ENCODE measurements at places on chromosomes 11 and 22.

DNA sequence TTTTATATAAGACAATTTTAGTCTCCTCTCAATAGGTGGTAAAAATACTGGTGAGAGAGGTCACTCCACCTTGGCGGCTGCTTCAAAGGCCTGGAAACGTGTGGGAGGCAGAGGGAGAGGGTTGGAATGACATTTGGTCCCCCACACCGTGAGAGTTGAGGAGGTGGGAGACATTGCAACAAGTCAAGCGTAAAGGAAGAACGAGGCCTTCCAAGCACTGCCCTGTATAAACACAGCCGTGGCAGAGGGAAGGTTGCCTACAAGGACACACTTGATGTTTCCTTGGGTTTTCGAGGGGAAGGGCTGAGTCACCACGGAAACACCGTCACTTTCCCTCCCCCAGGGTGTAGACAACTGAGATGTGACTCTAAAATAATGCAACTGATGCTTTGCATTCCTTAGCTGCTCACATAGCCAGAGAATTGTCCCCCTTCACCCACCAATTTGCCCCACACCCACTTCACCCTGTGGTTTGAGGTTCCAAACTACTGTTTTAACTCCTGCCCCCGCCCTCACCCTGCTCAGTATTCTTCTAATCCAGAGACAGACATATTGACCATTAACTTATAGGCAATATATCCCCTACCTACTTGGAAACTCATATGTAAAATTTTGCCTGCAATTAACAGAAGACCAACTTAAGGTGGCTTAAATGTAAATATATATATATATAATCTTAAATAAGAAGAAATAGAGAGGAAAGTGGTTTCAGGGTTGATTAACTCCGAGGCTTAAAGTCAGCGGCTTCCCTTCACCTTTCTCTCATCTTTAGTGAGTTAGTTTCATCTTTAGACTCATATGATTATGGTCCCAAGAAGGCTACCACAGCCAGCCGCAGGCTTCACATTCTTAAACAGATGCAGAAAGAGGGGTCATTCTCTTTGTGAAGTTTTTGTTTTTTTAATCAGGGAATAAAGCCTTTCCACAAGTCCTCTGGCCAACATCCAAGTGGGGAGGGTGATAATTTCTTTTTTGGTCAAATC is 54.1 kb upstream of the BDNF start:
- DNase-seq, result no peak

DNA sequence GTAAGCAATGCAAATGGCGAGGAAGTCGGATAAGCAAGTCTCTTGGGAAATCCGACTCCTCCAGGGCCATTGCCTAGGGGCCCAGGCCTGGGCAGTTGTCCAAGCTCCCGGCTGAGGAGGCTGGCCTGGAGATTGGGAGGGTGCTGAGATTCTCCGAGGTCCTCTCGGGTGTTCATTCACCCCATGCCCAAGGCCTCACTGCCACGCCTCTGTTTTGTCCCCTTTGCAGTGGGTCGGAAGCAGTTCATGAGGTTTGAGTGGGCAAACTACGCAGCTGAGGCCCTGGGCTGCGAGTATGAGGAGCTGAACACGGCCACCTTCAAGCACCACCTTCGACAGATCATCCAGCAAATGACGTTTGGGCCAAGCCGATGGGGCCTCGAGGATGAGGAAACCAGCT is 81.3 kb downstream of the MYO18B start:
- no peak for DNase-seq

DNA sequence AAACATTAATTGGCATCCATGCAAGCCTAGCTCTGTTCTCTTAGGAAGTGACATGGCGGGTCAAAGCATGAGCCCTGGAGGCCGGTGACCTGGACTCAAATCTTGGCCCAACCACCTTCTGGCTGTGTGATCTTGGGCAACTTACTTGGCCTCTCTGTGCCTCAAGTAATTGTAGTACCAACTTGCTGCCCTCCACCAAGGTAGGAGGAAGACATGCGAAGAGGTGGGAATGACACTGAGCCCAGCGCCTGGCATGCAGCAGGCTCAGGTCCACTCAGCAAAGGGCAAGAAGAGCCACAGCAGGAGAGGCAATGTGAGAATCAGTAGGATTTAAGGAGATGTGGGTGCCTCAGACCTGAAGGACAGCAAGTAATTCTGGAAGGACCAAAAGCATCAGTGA is 59.6 kb upstream of the SLC22A12 start:
- no peak for DNase-seq

- no peak for DNase-seq
These were observed 115.9 kb downstream of the FBXO7 start for GRCh38 chr22:32590556-32590955.

DNA sequence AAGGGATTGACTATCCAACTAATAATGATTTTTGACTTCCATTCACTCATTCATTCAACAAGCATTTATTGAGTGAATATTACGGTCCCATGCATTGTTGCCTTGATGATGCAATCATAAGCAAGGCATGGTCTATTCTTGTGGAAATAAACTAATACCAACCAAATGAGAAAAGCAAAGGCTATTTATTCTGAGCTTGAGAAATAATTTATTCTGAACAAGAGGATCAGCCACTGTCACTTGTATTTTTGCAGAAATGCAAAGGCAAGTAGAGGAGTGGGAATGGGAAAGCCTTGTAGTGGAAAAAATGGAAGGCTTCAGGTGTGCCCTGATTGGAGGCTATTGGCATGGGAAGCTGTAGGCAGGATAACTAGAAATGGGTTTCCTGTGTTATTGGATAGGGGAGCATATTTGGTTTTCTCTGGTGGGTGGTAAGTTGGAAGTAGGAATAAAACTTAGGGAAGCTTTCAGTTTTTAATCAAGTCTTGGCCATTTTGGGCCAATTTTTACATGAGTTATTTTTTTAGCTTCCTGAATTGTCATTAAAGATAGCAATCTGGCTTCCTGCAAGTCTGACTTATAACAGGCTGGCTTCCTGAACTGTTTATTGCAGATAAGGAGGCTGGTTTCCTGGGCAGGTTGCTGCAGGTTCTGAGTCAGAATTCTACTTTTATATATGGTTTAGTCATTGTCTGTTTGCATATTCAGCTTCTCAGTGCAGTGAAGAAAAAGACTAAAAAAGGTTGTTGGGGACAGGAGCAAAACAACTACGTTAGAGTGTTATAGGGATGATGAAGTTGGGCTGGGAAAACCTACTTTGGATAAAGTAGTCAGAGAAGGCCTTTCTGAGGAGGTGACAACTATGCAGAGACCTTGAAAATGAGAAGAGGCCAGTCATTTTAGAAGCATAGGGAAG is 106.7 kb downstream of the APIP start:
- no peak for DNase-seq

GRCh38 chr22:35337932-35338331 is 38.2 kb downstream of the TOM1 start:
- no peak for DNase-seq

- no peak for DNase-seq
These were observed 57.4 kb downstream of the CSTF3 start for GRCh38 chr11:33103836-33104235.

Measured in stimulated activated CD8-positive, alpha-beta memory T cell treated with anti-CD3 and anti-CD28 coated beads, Interleukin-7, amount 100 ng/mL, for 1 hour (primary cell).